AG20443 (cell line): ENCODE measurements at places on chromosomes 11 and 22.
A peak's percentile ranks its signal among the peaks of the same experiment; 100 is the strongest.

DNA sequence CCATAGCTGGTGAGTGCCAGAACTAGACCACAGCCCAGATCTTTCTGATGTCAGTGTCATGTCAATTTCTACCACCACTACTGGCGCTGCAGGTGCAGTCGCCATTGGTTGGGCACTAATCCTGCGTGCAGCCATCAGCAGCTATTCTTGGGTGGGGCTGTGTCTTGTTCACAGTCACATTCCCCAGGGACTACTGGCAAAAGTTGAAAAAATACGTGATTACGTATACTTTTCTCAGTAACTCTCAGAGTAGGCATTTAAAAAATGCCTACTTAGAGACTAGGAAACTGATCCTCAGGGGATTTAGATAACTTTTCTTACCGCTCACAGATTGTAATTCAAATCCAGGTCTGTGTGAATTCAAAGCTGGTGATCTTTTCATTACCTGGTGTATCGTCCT lies 127.7 kb downstream of the ADAMTS15 start:
- DNase-seq = no peak

GRCh38 chr11:1943977-1944376 lies 3.2 kb upstream of the MRPL23 start:
- DNase-seq = peak; percentile 9

DNA sequence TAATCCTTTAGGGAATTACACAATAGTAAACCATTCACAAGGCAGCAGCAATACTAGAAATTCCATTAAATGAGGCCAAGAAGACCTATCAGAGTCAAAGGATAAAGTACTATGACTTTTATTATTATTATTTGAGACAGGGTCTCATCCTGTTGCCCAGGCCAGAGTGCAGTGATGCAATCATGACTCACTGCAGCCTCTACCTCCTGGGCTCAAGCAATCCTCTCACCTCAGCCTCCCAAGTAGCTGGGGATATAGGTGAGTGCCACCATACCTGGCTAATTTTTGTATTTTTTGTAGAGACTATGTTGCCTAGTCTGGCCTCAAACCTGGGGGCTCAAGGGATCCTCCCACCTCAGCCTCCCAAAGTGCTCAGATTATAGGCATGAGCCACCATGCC lies 51.8 kb downstream of the TTC28 start:
- no peak for DNase-seq

DNA sequence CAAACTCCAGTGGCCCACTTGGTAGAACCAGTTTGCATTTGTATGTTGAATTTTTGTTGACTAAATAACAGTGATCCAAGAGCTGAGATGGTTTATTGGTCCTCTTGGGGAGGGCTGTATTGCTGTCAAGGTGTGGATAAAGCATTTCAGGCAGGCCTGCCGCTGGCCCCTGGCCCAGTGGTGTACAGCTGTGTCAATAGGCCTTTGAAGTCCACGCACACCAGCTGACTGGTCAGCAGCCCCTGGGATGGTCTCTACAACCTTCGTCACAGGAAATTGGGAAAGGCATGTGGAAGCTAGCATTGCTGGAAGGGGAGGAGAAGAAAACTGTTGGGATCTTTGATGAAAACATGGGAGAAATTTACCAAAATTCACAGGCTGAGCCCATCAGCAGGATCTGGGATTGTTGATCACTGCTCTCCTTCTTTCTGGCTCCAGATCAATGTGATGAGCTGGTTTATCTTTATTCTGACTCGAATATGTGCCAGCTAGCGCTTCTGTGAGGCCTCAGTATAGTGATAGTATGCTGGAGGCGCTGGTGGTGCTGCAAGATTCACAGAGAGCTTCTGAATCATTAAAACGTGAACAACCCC lies 12.5 kb upstream of the E2F8 start:
- no peak for DNase-seq

DNA sequence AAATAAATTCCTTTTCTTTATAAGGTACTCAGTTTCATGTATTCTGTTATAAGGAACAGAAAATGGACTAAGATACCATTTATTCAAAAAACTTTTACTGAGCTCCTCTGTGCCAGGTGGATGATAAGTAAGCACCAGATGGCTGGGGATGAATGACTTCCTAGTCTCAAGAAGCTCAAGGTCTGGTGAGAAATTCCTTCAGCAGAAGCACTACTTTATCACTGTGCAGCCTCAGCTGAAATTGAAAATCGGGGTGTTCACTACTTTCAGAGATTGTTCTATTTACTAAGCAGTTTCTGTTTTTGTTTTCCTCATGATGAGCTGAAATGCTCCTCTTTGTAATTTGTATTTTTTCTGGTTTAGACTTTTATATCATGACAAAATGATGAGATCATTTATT lies 7.8 kb downstream of the LDHAL6A start:
- no peak for DNase-seq

DNA sequence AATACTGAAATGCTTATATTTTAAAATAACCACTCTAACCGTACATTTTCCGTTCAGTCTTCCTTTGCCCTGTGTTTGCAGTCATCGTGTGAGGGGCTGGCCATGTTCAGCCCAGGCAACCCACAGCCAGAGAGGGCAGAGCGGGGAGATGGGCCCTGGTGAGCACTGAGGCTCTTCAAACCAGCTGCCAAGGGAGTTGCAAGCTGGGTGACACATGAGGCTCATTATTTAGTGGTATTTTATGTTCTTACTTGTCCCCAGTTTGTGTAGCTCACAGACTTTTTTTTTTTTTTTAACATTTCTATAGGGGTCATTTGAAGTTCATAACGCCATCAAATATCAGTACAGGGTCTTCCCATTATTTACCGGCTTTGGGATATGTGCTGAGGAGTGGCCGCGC lies 18.0 kb upstream of the DGCR6 start:
- no peak for DNase-seq

DNA sequence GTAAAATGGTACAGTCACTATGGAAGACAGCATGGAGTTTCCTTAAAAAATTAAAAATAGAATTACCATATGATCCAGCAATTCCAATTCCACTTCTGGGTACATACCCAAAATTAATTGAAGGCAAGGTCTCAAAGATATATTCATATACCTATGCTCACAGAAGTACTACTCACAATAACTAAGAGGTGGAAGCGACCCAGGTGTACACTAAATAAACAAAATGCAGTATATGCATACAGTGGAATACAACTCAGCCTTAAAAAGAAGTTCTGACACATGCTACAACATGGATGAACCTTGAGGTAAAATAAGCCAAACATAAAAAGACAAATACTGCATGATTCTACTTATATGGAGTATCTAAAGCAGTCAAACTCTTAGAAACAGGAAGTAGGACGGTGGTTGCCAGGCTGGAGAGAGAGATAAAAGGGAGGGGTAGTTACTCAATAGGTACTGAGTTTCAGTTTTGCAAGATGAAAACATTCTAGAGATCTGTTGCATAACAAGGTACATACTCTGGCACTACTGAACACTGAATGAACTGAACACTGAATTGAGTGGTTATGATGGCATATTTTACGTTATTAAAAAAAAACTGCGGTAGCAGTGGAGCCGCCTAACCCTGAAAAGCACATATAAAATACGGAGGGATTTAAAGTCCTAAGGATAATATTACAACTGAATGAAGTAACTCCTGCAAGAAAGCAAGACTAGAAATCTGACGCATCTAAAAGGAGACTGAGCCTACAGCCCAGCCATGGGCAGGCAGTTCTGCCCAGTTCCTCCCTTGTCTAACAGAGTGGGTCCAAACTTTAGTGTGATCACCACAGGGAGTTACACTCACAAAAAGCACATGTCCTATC lies 12.8 kb downstream of the DGCR2 start:
- DNase-seq = peak; percentile 58

- no peak for DNase-seq
These were observed 526.7 kb downstream of the BRD1 start for GRCh38 chr22:49300951-49301397.

- DNase-seq = no peak
These were observed 8.4 kb downstream of the SLCO2B1 start for GRCh38 chr11:75159151-75159953.

DNA sequence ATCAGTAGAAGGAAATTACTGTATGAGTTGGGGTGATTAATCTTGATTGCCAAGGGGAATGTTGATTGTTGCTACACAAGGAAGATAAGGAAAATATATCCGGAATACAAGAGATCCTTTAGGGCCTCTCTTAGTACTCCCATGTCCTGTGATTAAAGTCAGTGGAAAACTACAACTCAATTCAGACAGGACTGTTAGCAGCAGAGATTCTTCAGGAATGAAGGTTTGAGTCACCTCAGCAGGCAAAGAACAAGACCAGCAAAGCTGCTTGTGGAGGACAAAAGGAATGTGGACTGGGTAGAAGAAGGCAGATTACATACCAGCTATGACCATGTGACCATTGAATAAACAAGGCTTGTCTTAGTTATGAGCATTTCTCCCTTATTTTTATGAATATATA lies 478.2 kb downstream of the BUD13 start:
- DNase-seq = no peak

DNA sequence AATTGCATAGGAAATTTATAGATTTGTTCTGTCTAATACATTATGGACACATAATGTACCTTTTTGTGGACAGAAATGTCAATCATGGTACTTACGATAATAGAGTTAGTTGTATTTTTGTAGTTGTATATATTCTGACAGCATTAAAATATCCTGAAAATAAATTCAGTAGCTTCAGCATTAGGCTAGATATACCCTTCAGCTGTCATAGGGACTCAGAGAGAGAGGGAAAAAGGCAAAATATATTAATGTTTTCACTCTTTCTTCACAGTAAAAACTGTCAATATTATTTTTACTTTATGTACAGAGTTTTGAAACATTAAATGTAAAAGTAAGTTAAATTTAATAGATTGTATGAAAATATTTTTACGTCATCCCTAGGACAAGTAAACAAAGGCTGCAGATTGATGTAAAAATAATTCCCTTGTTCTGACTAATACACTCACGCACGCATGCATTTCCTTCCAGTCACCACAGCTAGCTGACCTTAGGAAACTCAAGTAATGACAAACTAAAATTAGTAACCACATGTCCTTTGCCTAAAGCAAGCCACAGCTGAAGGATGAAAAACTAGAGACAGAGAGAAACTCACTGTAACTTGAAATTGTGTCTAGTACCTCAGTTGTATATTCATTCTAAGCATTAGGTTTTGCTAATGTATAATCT lies 104.7 kb upstream of the CARD18 start:
- peak; percentile 78 for DNase-seq

- peak; percentile 58 for DNase-seq
These were observed 15.8 kb downstream of the NAV2 start for GRCh38 chr11:19728436-19728835.

GRCh38 chr22:19974935-19975706 lies 33.5 kb upstream of the TXNRD2 start:
- DNase-seq = no peak

DNA sequence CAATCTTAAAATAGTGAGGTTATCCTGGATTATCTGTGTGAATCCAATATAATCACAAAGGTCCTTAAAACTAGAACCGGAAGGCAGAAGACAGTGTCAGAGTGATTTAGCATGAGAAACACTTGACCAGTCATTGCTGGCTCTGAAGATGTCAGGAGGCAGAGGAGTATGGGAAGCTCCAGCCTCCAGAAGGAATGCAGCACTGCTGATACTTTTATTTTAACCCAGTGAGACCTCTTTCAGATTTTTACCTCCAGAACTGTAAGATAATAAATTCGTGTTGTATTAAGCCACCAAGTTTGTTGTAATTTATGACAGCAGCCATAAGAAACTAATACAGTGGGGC lies 134.4 kb upstream of the ZC3H12C start:
- DNase-seq = no peak

GRCh38 chr22:17794726-17795542 lies 20.7 kb upstream of the BID start:
- DNase-seq = no peak

DNA sequence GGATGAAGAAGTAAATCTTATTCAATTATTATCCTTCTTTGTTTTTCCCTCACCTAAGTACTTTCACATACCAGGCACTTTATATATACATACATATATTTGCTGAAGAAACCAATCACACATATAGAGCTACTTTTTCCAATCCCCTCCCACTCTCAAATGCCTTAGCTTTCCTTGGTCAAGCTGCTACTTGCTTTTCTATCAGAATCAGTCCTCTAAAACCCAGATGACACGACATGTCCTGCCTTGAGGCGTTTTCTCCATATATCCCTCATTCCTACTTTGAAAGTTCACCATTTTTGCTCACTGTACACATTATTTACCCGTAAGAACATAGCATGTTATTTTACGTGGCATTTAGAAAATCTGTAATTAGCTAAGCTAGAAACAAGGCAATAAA lies 5.4 kb downstream of the RAB38 start:
- DNase-seq = no peak

DNA sequence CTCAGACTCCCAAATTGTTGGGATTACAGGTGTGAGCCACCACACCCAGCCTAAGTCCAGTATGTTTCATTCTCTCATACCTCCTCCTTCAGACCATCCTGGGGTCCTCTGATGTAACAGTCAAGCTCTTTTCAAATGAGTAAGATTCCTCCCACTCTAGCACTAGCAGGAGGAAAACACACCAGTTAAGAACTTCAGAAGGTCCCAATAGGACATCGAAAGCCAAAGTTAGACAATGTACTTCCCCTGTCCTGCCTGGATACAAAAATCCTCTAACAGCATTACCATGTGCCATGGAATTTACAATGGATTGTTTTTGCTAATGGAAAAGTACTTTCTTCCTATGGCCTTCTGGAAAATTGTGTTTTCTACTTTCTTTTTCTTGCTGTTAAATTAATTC lies 67.1 kb downstream of the CCDC34 start:
- DNase-seq = no peak

DNA sequence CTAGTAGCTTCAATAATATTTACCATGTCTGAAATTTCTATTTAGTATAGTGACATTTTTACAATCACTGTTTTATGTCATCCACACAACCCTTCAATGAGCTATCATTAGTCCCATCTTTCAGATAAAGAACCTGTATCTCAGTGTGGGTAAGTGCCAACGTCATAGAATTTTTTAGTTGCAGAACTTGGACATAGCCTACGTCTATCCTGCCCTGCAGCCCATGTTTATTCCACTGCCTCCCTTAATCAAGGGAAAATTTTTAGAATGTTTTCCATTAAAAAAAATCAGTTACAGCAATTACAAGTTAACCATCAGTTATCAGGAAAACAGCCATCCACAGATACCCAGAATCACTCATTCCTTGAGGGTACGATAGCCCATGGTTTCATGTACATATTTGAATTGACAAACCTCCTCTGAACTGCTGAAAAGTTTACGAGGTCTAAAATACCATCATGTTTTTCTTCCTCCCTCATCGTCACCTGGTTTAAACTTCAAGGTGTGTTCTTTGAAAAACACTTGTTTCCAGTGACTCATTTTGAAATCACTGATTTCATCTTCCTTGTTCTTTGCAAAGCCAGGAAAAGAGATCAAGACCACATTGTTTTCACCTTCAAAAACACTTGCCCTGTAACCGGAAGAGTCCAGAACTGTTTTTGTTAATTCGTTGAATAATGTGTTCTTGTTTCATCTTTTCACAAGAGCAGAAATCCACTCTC lies 100.9 kb downstream of the FAM76B start:
- DNase-seq = no peak

DNA sequence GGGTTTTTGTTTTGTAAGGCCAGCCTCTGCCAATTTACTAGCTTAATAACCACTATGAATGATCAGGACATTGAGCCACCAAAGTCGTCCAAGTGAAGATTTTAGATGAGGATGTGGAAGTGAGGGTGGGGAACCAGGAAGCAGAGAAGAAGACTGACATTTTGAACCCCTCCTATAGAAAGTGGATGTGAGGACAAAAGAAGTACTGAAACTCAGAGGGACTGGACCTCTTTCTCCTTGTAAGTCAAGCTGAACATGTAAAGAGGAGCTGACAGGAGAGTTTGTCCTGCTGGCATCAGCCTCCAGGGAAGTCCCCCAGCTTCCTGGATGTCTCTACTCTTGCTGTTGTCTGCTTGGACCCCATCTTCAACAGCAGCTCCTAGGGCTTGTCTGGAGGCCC lies 338.2 kb upstream of the NCAM1 start:
- DNase-seq = no peak
